ENCODE measurements at places on chromosomes 4 and X.

DNA sequence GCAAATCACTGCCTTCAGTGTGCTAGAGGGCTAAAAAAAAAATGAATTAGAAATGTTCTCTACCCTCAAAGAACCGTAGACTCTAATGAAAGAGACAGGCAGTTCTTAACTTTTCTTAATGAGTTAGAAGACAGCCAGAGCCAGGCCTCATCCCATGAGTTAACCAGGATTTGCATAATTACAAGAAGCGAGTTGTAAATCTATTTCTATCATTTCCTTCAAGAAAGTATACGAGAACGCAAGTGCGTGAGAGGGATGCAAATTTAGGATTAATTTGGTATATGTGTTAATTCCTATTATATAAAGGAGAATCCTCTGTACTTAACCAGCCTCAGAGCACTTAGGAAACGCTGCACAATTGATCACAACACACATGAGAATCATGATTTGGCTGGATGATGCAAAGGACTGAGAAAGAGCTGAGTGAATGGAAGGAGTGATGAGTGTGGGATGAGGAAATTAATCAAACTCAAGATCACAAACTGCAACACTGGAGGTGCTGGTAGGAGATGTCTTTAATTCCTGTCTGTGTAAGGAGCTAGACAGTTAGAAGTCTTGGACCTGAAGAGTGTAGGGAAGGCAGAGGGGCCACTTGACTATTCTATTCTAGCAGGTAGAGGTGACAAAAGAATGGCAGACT lies 157.2 kb downstream of the ATP10D start:
- no peak for DNase-seq

DNA sequence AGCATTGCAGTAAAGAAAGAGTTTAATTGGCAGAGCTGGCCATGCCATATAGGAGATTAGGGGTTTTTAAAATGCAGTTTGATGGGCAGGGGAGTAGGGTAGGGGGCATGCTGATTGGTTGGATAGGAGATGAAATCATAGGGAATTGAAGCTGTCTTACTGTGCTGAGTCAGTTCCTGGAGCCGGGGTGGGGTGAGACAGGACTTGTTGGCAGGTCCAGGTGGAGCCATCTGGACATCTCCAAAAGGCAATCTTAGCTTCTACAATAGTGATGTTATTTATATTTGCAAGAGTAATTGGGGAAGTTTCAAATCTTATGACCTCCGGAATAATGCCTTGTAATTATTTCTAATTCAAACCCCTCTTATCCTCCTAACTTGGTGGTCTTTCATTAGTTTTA lies 32.4 kb upstream of the PGM2 start:
- DNase-seq, result no peak

GRCh38 chr4:114386637-114387233 lies 211.9 kb upstream of the UGT8 start:
- peak; percentile 31 for DNase-seq

- DNase-seq, result no peak
Observed at GRCh38 chrX:39936886-39937770, 160.6 kb downstream of the BCOR start.

DNA sequence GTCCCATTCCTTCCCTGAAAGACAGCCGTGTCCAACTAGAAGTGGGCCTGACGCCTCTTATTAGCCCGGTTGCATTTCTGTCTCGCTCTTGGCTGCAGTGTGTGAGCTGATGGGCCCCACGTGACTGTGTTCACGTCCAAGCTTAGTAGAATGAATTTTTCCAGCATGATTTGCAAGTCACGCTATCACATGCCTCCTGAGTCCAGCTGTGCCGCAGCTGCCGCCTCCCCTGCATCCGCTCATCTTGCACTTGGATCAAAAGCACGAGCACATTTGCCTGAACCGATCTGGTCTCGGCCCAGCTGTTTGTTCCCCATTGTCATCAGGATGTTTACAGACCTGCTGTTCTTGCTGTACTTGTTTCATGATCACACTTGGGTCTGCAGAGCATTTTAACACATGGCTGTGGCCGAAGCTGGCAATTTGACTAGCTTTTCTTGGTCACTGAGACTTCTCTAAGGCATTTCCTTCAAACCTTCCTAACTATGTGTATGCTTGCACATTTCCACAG lies 126.5 kb downstream of the KIT start:
- peak; percentile 24 for DNase-seq

GRCh38 chrX:69510137-69510715 lies 6.1 kb downstream of the NALF2 start:
- DNase-seq, result no peak

DNA sequence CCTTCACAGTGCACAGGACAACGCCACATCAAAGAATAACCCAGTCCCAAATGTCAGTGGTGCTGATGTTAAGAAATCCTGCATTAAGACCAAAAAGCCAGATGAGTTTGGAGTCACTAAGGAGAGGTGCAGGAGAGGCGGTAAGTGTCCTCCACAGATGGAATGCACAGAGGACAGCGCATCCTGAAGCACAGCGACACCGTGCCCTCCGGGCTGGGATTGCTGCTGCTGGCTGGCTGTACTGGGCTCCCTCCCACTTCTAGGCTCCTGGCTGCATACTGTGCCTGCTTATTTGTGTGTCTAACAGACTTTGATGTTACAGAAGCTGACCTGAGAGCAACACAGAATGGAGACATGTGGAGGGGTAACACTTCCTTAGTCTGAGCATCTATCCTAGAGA lies 325.6 kb upstream of the BOD1L1 start:
- DNase-seq, result no peak

GRCh38 chr4:75769036-75769435 lies 44.7 kb downstream of the USO1 start:
- peak; percentile 20 for DNase-seq

DNA sequence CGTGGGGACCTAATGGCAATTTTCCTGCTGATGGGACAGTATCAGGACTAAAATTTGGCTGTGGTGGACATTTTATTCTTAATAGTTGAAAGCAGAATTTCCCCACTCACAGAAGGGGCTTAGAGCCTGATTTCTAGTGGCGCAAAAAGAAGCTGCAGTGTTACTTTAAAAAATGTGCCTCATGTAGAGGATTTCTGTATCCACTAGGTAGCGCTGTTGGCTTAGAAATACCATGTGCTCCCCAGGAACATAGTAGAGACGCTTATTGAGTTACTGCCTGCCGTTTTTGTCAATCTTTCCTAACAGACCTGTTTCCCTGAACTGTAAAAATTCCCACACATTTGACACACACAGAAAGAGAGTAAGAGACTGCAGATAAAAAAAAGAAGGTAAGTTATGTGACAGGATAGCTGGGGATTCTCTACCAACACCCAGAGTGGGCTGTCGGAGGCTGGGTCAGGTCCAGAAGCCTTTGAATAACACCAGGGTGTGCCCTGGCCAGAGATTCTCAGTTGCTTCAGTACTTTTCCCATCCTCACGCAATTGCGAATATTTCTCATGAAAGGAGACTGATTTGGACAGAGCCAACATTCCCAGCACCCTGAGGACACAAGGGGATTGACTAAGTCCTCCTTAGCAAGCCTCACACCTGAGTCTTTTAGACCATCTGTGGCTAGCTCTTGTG lies 88.4 kb downstream of the ZXDA start:
- peak; percentile 79 for DNase-seq

DNA sequence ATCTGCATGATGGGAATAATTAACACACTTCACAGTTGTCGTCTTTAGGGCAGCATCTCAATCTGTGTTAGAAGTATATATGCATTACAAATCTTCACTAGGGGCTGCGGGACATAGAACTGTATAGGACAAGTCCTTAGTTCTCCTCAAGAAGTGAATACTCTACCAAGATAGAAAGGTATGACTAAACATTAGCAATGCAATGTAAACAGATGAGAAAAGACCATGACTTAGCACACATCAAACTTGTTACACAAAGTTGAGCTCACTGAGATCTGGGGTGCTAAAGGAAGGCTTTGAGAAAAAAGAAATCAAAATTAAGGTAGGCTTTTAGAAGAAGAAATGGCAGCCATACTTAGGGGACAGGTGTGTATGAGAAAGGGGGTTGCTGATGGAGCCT lies 182.1 kb upstream of the MAP3K15 start:
- peak; percentile 32 for DNase-seq

GRCh38 chr4:109026588-109026987 lies 263.7 kb upstream of the ETNPPL start:
- DNase-seq, result peak; percentile 9

GRCh38 chr4:1255151-1255550 lies 6.2 kb upstream of the CTBP1 start:
- DNase-seq, result peak; percentile 24

GRCh38 chr4:105022811-105023667 lies 123.6 kb upstream of the TET2 start:
- peak; percentile 94 for DNase-seq

DNA sequence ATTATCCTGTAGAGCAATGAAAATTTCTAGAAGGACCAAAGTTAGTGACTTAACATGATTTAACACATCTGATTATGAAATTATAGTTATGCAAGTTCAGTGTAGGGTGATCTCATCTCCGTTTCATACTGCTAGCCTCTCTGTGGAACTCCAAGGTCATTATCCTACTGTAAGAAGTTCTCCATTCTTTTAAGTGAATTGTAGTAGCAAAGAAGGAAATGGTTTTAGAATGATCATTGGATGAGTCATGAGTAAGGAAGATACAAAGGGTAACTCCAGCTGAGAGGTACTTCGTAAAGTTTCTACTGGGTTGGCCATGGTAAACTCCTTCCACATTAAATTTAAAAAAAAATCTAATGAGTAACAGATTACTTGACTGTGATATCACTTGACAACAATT lies 215.0 kb upstream of the GIMD1 start:
- peak; percentile 91 for DNase-seq
